Suppressor macrophage treated with lipopolysaccharide for 4 hours (primary cell): ENCODE measurements at places on chromosomes 16 and 17.

GRCh38 chr17:16875662-16876061 lies 96.3 kb downstream of the TNFRSF13B start:
- DNase-seq: no peak

DNA sequence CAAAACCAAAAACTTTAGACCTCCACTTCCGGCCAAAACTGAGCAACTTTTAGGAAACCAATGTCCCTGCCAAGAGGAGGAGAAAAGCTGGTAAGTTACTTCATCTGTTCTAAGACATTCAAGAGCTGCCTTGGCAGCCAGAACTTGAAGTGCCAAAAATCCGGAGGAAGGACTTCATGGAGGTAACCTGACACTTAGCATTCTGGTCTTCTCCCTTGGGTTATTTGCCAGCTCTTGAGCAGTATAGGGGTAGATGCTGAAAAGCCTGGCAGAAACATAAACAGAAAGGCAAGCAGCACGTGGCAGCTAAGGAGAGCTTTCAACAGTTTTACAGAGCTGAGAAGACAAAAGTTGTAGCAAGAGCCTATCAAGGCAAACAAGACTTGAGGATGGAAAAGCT lies 53.2 kb downstream of the CDYL2 start:
- DNase-seq: no peak

DNA sequence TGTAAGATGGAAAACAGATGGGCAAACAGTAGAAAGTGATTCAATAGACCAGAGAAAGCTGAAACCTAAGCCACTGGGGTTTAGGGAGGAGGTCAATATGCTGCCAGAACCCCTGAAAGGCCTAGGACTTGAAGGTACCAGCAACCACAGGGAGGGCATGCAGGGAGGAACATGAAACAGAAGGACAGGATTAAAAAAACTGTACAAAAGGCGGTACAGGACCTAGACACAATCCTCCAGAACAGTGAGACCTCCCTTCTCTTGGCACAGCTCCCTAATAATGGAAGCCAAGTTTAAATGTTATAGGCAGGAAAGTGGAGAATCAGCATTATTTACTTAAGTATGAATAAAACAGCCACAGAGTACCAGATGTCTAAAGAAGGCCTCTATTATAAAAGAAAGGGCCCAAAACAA lies 105.5 kb downstream of the SPAG9 start:
- DNase-seq: no peak

GRCh38 chr17:20189302-20189701 lies 180.1 kb downstream of the SPECC1 start:
- DNase-seq: peak; percentile 18

- DNase-seq: peak; percentile 61
These were observed 23.0 kb upstream of the SLC38A8 start for GRCh38 chr16:84065536-84066132.

DNA sequence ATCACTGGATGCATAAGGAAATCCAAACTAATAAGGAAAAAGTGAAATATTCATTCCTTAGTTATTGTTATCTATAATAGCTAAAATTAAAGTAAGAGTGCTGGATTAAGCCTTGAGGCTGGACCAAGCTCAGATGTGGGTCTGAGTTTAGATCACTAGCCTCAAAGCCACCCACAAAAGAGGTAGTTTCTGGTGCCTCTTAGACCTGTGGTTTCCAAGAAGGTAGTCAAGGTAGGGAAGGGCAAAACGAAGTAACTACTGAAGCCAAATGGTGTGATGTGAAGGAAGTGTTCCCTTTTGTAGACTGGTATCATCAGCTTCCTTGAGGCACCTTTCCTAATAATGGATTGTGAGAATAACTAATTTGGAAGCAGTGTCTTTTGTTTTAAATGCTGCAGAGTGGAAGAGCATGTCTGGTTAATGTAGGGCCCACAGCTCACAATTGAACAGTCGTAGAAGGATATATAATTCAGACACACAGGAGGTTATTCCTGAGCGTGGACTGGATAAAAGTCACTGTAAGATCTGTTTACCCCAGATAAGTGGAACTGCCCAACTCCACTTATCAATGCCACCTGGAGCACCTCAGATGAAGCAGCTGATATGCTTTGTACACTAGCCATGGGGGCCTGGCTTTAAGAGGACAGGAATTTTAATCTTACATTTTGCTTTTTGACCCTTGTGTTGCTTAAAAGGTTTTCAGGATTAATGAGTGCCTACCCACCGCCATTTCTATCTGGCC lies 31.7 kb upstream of the LCMT1 start:
- DNase-seq: no peak

DNA sequence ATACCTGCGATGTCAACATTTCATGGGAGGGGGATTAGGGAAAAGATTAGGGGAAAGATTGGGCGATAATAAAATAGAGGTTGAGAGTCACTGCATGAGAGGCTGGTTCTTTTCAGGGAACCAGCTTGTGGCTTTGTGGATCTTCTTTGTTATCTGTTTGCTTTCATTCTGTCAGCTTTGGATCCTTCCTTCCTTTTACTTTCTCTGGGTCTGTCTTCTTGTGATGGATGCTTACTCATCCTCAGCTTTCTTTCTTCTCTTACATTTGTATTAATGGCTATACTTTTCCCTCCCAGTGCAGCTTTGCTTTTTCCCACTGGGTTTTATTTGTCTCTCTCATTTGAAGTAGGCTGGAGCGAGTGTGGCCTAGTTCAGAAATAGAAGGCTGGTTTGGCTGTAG lies 47.1 kb downstream of the RPTOR start:
- DNase-seq: no peak

GRCh38 chr16:52561910-52562741 lies 15.2 kb upstream of the TOX3 start:
- no peak for DNase-seq

GRCh38 chr16:26976873-26977272 lies 89.9 kb upstream of the C16orf82 start:
- no peak for DNase-seq

GRCh38 chr17:49969134-49969759 lies at the start of gene DLX4:
TSS of gene DLX4 (plus strand) at chr17:49969190. CDS start at chr17:49969469, 279 bp downstream.
- DNase-seq: no peak

DNA sequence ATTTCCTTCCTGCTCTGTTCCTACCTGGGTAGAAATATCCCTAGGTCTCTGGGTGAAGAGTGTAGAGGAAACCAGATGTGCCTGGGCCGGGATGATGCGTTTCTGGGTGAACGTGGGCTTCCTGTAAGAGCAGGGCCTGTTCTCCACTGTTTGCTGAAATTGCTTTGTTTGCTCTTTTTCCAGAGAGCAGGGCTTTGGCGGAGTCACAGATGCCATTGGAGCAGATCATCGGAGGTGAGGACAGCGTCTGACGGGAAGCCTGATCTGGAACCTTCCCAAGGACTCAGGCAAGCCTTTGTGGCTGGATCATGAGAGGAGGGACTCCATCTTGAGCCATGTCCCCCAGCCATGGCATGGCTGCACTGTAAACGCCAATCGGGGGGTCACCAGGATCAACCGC lies 15.4 kb downstream of the DHODH start:
- no peak for DNase-seq

GRCh38 chr17:8494506-8495111 lies 58.9 kb downstream of the NDEL1 start:
- DNase-seq: no peak

DNA sequence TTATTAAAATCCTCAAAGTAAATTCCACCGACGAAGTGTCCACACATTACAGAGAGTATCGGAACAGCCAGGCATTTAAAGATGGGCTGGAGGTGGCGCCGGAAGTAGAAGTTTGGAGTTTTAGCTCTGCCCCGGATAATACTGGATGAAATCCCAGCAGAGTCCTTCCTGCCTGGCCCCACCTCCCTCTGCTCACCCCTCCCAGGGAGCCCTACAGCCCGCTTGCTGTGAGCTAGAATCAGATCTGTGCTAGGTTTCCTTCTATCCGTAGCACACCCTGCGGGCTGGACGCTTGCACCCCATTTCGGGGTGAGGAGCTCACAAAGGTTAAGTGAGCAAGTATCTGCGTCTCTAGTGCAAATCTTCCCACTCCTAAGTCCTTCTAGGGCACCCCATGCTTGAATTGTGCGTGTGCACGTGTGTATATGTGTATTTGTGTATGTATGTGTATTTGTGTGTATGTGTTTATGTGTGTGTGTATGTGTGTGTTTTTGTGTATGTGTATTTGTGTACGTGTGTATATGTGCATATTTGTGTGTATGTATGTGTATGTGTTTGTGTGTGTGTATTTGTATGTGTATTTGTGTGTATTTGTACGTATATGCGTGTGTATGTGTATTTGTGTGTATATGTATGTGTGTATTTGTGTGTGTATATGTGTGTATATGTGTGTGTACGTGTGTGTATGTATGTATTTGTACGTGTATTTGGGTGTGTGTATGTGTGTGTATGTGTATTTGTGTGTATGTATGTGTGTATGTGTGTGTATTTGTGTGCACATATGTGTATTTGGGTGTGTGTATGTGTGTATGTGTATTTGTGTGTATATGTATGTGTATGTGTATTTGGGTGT lies 61.4 kb downstream of the HAPSTR1 start:
- DNase-seq: no peak

DNA sequence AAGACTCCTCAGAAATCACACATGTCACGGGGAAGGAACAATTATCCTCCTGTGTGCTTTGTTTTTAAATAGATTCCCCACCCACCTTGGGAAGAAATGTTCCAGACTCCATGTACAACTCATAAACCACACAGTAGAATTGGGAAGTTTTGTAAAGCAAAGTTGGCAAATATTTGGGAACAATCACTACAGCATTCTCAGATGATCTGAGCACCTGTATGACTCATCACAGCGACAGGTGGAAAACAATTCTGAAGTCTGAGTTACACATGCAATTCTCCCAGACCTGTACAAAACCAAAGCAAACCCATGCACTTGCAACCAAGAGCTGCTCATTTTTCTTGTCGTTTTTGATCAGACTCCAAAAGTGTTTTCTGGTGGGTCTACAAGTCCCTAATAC lies 14.4 kb upstream of the MYLK3 start:
- no peak for DNase-seq

- DNase-seq: peak; percentile 2
These were observed 60.6 kb downstream of the AIPL1 start for GRCh38 chr17:6374271-6374691.

- DNase-seq: peak; percentile 42
These were observed at the start of gene TMC7 for GRCh38 chr16:18983565-18984434. TSS of gene TMC7 (plus strand) at chr16:18983934. CDS start at chr16:18984064, 130 bp downstream.
